NCI-H1436 (cell line): ENCODE measurements at places on chromosomes 5 and 9.

GRCh38 chr9:76528056-76528455 lies 69.1 kb downstream of the GCNT1 start:
- no peak for DNase-seq

DNA sequence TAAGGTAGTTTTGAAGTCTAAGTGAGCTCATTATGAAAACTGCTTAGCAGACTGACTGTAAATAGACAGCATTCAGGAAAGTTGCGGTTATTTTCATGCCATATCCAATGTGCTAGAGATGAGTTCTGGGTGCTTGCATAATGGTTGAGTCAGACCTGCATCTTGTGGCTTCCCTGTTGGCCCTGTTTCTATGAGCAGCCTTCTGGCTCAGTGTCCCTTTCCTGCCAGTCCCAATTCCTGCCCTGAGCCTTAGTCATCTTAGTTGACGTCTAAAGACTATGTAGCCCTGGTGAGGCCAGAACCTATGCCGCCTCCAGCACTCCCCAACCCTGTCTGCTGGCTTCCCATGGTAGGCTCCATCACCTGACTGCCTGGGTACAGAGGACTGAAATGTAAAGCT lies 76.3 kb upstream of the TNFSF8 start:
- no peak for DNase-seq

DNA sequence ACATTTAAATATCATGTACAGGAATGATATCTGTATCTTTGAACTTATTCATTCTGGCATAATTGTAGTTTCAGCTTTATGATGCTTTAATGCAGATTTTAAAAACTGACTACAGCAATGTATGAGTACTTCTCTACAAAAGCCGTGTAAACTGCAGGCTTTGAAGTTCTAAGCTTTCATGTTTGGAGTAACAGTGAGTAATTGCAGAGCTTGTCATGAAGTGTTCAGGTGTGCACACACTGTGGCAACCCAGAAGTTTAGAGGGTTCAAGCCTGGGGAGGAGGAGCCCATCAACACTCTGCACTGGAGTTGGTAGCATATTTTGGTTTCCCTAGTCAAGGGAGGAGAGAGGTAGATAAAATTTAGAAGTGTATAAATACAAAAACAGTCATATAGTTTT lies 130.9 kb downstream of the CD180 start:
- no peak for DNase-seq

GRCh38 chr5:33439905-33440481 lies 772 bp upstream of the TARS1 start:
- no peak for DNase-seq

GRCh38 chr5:135229679-135230132 lies 169.3 kb downstream of the MACROH2A1 start:
- DNase-seq: no peak

- DNase-seq: no peak
Observed at GRCh38 chr5:175745210-175745609, 87.3 kb downstream of the HRH2 start.

DNA sequence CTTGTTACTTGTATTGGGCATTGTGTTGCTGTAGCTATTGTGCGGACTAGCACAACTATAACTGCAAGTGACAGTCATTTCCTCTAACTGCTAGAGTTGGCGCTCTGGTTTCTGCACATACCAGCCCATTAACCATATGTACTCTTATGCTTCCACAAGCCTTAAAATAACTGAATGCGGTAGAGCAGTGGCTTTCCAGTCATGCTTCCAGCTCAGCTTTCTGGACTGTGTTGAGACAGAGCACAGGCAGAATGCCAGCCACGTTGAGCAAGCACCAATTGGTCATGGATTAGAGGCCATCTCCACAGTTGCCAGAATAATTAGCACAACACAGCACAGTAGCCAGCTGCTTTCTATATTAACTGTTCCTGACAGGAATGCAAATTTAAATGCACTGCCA lies 12.2 kb downstream of the INVS start:
- DNase-seq: no peak

GRCh38 chr9:108967916-108968315 lies 33.7 kb downstream of the ABITRAM start:
- no peak for DNase-seq

GRCh38 chr9:16026886-16027285 lies 474.0 kb downstream of the CCDC171 start:
- no peak for DNase-seq

DNA sequence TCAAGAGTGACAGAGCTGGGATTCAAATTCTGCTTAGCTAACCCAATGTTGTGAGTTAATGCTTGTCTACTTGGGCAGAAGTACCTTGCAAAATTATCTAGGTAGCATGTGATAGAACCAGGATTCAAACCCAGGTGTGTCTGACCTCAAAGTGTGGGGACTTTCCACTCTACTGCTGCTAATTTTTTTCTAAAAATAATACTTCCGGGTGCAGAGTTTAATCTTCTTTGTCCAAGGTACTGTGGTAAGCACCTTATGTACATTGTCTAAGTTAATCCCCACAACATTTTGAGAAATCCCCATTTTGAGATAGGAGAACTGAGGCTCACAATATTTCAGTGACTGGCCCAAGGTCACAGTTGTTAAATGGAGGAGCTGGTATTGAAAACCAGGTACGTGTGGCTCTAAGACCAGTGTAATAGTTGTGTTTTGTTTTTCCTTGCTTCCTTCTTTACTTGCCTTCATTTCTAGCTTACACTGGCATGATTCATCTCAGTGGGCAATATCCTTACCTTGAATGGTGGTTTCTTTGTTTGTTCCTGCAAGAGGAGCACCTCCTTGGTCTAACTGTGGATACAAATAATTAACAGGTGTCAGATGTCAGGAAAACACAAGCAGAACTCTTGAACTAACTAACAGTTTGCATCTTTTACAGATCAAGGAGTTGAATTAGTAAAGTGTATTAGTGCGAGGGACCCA lies 7.5 kb downstream of the ALDOB start:
- no peak for DNase-seq

DNA sequence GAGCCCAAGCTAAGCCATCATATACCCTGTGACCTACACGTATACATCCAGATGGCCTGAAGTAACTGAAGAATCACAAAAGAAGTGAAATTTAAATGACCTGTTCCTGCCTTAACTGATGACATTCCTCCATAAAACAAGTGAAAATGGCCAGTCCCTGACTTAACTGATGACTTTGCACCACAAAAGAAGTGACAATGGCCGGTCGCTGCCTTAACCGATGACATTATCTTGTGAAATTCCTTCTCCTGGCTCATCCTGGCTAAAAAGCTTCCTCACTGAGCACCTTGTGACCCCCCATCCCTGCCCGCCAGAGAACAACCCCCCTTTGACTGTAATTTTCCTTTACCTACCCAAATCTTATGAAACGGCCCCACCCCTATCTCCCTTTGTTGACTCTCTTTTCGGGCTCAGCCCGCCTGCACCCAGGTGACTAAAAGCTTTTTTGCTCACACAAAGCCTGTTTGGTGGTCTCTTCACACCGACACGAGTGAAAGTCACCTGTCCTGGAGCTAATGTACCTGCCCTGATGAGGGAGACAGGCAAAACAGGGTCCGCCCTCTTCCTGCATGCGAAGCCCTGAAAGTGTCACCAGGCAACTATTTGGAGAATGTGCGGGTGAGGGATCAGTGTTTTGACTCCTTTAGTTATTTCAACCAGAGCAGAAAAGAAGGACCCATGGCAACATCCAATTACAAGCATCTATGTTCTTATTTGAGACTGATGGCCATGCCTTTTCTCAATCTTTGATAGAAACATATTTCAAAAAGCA lies 266.1 kb downstream of the SMARCA2 start:
- DNase-seq: no peak

DNA sequence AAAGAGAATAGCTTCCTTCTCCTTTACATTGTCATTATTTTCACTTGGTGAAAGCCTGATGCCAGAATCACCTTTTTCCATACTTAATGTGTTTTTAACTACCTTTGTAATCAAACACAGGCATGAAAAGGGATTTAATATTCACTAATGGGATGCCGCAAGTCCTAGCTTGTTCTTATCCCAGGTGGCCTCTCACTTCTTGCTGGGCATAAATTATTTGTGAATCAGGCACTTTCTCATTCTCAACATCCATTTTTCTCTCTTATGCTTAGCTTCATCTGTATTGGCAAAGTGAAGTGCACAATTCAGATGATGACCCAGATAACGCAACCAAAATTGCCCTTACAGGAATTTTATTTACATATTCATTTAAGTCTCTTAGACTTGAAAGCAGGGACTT lies 10.9 kb downstream of the ACTL7B start:
- DNase-seq: peak; percentile 83

- DNase-seq: no peak
Observed at GRCh38 chr5:80246001-80246758, 9.7 kb downstream of the SERINC5 start.

- DNase-seq: no peak
Observed at GRCh38 chr9:86722706-86723075, 224.6 kb downstream of the GAS1 start.

DNA sequence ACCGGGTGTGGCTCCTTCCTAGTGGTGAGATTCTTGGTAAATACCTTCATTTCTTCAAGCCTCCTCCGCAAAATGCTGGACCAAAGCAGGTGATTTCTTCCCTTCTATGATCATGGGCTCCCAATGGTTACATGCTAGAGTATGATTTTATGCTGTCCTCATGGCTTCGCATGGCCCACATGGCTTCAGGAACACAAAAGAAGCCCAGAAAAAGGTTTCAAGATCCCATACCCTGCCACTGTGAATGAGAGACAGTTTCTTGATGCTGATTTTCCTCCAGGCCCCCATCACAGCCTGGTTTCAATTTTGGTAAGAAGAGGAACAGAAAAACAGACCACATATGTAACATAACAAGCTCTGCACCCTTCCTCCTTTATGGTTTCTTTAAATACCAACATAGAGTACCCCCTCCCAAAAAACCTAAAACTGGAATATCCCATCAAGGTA lies 2.4 kb upstream of the RXFP3 start:
- no peak for DNase-seq

GRCh38 chr5:144710637-144711036 lies 540.0 kb downstream of the KCTD16 start:
- DNase-seq: no peak

DNA sequence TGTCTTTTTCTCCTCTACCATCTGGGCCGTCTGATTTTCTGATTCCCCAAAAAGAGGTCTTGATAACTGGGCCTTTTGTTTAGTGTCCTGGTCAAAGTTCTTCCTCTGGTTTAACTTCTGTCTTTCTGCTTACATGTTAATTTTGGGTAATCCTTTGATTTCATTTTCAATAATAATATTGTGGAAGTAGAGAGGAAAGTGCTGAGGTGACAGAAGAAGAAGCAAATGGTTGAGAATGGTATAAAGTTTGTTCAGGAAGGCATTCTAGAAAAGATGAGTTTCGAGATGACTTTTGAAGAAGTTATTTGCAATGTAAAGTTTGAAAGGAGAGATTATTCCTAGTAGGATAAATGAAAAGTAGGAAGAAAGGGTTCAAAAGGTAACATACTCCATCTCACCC lies 118.1 kb downstream of the UNC13B start:
- no peak for DNase-seq

- DNase-seq: no peak
Observed at GRCh38 chr5:5128766-5129165, 11.4 kb upstream of the ADAMTS16 start.

DNA sequence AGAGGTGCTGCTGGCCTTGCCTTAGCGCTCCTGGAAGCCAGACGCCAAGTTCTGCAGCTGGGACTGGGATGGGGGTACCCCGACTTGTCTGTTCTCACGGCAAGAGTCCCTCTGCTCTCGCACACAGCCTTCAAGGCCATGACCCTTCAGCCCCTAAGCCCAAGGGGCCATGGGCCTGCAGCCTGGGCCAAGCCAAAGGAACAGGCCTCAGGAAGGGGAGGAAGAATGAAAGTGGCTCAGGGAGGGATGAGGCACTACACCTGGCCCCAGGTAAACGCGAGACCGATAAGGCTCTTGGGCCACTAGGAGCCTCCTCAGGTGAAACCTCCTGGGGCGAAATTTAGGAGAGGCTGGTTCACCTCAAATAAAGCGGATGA lies 3.9 kb downstream of the EBF1 start:
- no peak for DNase-seq

DNA sequence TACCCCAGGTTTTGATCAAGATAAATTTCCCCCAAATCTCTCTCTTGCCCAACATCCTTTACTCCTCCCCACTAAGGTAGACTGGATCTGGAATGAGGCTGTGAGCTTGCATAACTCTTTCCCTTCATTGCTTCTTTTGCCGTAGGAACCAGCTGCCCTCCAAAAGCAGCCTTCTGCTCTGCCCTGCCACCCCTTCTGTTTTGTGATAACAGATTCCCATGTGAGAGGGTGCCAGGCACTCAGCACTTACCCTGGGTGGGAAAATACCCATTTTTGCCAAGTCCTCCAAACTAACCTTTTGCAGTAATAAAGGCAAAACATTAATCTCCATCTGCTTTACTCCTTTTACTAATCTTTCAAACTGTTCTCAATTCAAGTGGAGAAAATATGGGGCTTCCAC lies 182.6 kb downstream of the ASTN2 start:
- no peak for DNase-seq

GRCh38 chr9:98171176-98171925 lies 21.1 kb downstream of the CORO2A start:
- no peak for DNase-seq

GRCh38 chr5:77866198-77866597 lies 90.1 kb upstream of the TBCA start:
- DNase-seq: no peak

DNA sequence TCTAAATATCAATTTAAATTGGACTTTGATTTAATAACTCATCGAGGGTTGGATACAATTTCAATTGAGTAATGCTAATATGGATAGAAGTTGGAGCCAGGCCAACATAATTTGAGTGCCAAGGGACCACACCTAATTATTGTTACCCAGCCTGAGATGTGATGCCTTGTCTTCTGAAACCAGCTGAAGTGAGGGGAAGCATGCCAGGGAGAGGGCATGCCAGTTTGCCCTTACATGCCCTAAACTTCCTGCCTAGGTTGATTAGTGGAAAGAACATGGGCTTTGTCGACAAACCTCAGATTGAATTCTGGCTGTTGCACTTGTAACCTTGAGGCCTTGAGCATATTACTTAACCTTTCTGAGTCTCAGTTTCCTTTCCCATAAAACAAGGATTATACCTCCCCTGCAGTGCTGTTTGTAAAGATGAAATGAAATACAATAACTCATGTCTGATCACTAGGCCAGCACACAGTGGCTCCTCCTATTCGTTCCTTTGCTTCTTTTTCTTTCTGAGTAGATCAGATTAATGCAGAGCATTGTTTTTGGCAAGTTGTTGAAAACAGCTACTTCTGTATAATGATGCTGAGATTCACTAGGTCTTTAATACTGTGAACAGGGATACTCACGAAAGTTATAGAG lies 412.8 kb downstream of the TLE4 start:
- DNase-seq: peak; percentile 3

GRCh38 chr5:129077433-129078075 lies 17.0 kb upstream of the ISOC1 start:
- DNase-seq: no peak

- DNase-seq: no peak
Observed at GRCh38 chr9:109447329-109448076, 50.6 kb downstream of the PTPN3 start.
